ENCODE measurements at places on chromosomes 6 and 20.

GRCh38 chr6:21918041-21918440 is 324.5 kb downstream of the SOX4 start:
- no peak for DNase-seq

DNA sequence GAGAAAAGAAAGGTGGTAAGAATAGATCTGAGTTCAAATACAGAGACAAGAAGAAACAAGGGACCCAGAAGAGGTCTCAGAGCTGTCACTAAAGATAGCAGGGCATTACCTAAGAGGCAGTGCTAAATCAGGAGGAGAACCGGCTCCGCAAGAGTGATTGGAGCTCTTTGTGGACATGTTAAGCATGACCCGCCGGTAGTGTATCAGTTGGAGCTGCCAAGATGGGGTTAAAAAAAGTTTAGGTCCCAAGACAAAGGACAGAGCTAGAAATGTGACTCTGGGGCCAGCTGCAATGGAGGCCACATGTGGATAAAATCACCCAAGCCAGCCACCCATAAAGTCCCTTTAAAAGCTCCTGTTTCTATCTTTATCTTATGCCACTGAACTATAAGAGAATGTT is 93.4 kb downstream of the MBOAT1 start:
- no peak for DNase-seq

- peak; percentile 3 for DNase-seq
Observed at GRCh38 chr20:24987873-24988835, 4.4 kb downstream of the APMAP start.

DNA sequence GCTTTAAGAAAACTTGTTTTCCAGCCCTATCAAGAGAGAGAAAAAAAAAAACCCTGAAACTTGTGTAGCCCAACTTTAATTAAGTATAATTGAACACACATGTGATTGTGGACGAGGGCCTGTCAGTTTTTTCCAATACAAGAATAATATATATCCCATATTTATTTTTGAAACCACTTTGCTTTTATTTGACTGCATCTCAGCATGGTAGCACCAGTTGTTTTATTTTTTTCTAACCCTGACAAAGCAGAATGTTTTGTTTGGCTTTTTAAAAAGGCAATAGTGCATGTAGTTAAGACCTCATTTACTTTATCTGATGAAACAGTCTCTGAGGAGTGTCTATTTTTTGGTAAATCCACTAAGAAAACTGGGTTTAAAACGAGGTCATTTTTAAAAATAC is 257.7 kb downstream of the CDKAL1 start:
- DNase-seq, result no peak

DNA sequence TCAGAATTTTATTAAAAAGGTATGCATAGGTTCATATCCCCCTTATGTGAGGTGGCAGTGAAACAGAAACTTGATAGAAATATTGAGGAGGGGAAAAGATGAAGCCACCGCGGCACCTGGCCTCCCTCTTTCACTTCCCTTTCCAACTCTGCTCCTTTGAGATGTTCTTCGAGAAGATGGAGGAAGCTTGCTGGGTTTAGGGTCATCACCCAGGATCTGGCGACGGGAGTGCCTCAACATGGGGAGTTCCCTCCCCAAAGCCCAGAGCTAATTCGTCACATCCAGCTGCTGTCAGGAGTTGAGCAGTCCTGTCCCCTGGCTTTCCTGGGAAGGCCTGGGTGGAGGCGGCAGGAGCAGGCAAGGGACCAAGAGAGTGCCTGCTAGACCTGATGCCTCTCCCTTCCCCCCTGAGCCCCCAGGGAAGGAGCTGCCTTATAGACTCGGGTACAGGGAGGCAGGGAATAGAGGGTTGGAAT is 29.1 kb downstream of the RREB1 start:
- DNase-seq, result peak; percentile 54

GRCh38 chr6:71288228-71289038 is at the start of gene OGFRL1:
Gene OGFRL1 (plus strand): TSS chr6:71288811. CDS start chr6:71288937, 126 bp downstream.
- peak; percentile 79 for DNase-seq

DNA sequence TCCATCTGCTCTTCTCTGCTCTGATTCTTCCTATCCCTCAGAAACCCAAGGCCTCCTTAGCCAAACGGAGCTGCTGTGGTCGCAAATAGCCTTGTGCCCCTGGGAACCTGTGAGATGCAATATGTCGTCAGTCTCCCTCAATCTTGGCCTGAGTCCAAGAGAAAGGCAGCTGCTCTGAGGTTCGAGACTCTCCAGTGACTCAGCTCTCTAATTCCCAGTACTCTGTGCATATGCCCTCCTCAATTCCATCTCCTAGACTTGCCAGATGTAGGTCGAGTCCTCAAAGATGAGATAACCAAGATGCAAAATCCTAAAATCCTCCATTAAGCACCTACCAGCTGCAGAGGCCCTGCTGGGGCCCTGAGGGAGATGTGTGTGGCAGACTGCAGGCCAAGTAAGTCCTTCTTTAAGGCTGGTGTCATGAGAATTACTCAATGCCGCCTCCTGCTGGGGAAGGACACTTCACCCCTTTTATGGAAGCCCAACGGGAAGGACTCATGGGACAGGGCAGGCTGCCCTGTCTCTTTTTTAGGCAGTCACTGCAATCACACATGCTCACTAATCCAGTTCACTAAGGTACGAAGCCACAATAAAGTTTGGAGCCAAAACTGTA is 28.5 kb downstream of the C6orf15 start:
- DNase-seq, result peak; percentile 30

DNA sequence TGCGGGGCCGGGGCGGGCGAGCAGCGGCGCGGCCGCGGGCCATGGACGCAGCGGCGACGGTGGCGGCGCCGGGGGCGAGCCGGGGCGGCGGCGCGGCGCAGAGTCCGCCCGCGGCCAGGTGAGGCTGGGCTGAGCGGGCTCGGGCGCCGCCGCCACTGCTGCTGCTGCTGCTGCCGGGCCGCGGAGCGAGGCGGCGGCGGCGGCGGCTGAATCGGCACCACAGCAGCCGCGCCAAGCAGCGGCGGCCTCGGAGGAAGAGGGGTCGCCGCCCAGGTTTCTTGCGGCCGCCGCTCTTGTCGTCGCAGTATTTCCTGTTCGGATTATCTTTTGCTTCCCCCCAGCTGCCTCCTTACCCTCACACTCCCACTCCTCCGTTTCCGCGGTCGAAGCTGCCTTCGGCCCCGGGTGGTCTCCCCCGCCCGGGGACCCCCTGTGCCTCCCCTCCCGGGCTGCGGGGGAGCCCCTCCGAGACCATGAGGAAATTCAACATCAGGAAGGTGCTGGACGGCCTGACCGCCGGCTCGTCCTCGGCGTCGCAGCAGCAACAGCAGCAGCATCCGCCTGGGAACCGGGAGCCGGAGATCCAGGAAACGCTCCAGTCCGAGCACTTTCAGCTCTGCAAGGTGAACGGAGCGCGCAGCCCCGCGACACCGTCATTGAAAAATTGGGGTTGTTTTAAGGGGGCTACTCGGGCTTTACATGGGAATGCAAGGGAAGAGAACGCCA is at the start of gene STXBP5:
Gene STXBP5 (plus strand): TSS at position 358 of the 726 bp plus-strand sequence. CDS start 116 bp downstream, at position 474.
- peak; percentile 30 for DNase-seq

DNA sequence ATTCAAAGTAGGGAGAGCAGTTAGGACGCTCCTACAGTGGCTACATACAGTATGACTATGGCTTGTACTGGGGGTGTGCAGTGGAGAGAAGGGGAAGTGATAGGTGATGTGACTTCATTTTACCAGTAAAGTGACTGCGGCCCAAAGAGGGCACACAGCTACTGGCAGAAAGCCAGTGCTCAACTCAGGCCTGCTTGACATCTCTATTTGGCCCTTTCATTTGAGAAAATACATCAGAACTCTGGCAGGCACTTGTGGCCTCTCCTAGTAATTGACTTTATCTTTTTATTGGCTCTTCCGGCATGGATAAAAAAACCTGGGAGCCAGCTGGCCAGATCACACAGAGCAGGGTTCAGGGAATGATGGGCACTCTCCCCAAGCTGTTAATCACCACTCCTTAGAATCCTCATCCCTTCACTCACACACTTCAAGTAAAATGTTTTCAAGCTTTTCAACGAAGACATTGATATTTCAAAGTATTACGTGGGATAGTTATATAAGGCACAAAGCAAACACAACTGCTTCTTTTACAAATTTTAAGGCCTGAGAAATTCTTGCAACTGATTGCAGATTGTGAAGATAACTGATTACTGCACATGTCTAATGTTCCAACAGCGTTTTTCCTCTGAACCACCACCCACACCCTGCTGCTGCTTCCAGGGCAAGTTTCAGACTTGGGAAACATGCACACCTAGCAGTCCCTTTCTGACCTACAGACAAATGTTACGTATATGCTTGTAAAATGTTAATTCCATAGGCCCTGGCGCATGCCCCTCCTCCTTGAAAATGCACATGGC is 73.5 kb downstream of the TNFRSF21 start:
- no peak for DNase-seq

DNA sequence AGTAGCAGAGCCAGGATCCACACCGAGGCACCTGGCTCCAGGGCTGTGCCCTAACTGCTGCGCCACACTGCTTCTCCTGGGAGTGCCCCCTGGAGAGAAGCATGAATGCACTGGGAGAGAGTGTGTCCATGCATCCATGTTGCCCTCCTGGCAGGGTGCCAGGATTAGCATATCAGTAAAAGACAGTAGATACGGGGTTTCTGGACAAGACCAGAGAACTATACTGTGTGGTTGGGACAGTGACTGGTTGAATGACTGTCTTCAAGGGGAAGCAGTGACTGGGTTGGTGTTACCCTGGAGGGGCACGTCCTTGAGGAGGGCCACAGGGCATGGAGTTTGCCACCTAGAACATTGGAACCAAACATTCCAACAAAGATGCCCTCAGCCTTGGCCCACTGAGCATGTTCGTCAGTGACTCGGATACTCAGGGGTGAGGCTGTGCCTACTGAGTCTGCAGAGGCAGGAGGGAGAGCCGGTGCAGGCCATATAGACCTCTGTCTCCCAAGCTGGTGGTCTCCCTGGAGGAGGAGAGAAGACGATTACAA is 288.8 kb downstream of the CDC5L start:
- no peak for DNase-seq

GRCh38 chr6:116596815-116597214 is 19.5 kb upstream of the RSPH4A start:
- no peak for DNase-seq

GRCh38 chr6:119355890-119356289 is 6.3 kb upstream of the MAN1A1 start:
- DNase-seq, result no peak

- DNase-seq, result no peak
Observed at GRCh38 chr20:31990641-31991338, 19.4 kb upstream of the CCM2L start.

DNA sequence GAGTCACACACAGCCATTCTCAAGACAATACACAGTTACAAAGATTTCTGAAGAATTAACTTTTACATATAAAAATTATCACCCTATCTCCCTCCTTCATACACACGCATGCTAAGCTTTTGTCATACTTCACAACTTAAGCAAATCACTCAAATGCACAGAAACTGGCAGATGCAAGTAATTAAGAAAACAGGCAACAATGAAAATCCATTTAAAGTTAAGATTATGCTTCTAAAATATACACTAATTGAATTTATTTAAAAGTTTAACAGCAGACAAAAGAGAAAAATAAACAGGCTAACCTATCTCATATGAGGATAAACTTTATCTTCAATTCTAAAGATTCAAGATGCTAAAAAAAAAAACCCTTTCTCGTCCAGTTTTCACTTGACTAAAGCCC is 68.4 kb downstream of the DST start:
- no peak for DNase-seq

DNA sequence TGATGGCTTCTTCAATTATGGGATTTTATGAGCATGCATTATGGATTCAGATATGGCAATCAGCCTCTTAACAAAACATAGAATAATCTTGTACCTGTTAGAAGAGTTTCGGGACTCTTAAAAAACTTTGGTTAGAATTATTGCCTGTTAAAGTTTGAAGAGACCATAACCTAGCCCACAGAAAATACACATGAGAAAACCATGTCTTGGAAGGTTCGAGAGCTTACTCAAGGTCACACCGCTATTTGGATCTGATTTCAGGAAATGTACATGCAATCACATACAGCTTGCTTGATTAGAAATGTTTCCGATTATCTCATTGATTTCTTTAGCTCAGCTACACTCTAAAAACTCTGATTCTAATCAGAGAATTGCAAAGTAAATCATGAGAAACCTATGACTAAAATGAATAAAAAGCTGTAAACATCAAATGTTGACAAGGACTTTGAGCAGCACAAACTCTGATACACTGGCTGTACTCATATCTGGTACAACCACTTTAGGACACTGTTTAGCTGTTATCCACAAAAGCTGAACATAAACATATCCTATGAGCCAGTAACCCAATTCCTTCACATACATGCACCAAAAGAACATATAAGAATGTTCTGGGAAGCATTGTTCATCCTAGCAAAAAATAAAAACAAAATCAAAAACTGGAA is 16.3 kb downstream of the STX7 start:
- DNase-seq, result no peak

- DNase-seq, result no peak
Observed at GRCh38 chr6:6521961-6522482, 66.5 kb upstream of the LY86 start.

GRCh38 chr20:50642288-50642803 is 49.0 kb downstream of the RIPOR3 start:
- DNase-seq, result no peak

- DNase-seq, result no peak
Observed at GRCh38 chr6:153511896-153512496, 380.9 kb upstream of the RGS17 start.

- no peak for DNase-seq
Observed at GRCh38 chr20:2312876-2313275, 17.1 kb downstream of the TGM3 start.

DNA sequence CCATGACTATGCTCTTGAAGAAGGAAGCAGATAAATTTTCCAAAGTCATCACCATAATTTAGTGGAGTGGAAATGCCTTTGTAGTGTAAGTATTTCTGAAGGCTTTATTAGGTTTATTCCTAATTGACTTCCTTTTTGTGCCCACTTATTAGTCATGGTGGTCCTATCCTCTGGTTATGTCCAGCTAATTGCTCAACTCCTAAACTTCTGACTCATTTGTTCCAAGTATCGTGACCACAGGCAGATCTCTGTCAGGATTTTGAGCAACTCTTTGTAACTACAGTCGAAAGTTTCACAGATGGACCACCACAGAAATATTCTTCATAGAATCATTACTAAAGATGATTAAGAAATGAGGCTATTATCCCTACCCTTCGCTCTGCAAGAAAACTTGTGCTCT is 315.6 kb upstream of the PTCHD4 start:
- no peak for DNase-seq

DNA sequence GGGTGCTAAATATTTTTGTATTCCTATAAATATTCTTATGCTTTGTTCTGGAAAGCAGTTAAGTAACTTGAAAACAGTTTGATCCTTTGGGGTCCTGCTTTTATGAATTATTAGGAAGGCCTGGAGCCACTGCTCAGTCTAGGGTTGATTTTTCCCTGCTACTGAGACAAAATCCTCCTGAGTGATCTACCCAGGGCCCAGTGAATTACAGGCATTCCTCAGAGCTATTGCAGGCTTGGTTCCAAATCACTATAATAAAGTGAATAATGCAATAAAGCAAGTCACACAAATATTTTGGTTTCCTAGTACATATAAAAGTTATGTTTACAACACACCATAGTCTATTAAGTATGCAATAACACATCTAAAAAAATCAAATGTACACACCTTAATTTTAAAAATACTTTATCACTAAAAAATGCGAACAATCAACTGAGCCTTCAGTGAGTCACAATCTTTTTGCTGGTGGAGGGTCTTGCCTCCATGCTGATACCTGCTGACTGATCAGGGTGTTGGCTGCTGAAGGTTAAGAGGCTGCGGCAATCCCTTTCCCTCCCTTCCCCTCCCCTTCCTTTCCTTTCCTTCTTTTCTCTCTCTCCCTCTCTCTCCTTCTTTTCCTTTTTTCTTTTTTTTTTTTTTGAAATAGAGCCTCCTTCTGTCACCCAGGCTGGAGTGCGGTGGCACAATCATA is 43.0 kb downstream of the DNAAF9 start:
- no peak for DNase-seq

Measured in CD4-positive, alpha-beta T cell treated with Interleukin-15 for 1 hour (primary cell).